Renal cortex interstitium (tissue), 15 donors: ENCODE measurements at places on chromosomes 16 and 17. TPM values are rescaled to one million over a fixed set of nuclear protein-coding genes. Genes with fewer than 3 reads are reported as not detected.

EFNB3 gene
- polyA plus RNA-seq, result 19.9 TPM

C17orf100 gene
- 11.3 TPM for polyA plus RNA-seq

DHRS13 gene
- 17.6 TPM for polyA plus RNA-seq

TXNL4B gene
- polyA plus RNA-seq, result 20.2 TPM

MYH1 gene
- not detected for polyA plus RNA-seq

CLEC10A gene
- 0.92 TPM for polyA plus RNA-seq

MT4 gene
- not detected for polyA plus RNA-seq

OR2C1 gene
- 1.1 TPM for polyA plus RNA-seq

SNTB2 gene
- polyA plus RNA-seq, result 13.2 TPM

IRX3 gene
- 40.2 TPM for polyA plus RNA-seq
